Mucosa of descending colon (tissue), 3 donors: ENCODE measurements at places on chromosomes 12 and 14.

DNA sequence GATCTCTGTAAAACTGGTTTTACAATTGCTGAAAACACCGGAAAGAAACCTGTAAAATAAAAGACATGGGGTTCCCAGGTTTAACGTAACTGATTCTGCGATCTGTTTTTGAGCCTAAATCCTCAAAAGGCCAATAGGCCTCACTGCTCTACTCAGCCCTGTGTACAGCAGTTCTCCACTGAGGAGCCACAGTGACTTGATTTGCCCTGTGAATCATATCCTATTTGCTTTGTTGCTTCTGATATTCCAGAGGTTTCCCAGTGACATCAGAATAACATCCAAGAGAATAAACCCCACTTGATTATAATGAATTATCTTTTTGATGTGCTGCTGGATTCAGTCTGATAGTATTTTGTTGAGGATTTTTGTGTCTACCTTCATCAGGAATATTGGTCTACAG is 27.5 kb downstream of the MDM1 start:
- no peak for DNase-seq

GRCh38 chr14:46250113-46250703 is 401.4 kb downstream of the RPL10L start:
- no peak for DNase-seq

GRCh38 chr14:100362311-100362927 is 39.3 kb downstream of the SLC25A47 start:
- no peak for DNase-seq

DNA sequence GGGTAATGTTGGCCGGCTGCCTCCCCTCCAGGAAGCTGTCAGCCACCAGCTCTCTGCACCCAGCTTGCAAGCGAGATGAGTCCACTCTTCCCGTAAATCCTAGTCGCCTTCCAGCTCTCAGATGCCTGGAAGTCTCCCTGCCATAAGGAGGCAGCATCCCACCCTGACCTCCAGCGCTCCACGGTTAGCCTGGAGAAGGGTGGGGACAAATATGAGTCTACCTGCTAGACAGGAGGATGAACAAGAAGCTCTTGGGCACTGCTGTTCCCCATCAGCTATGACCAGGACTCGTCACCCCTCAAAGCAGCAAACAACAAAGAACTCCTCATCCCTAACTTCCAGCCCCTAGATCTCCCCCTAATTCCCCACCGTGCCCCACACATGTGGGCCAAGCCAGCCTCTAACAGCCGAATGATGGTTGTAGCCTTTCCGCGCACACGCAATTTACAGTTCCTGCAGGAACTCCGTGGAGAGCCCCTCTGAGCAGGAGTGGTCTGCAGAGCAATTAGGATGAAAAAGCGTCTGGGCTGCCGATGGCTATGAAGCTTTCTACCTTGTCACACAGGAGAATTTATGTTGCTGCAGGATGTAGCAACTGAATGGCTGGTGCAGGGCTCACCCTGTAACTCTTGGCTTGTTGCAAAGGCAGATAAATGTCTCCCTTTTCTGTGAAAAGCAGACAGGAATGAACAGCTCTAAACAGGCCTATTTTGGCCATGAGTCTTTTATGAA is 181.4 kb downstream of the GLT1D1 start:
- no peak for DNase-seq

- no peak for DNase-seq
Observed at GRCh38 chr14:24938593-24938992, 111.4 kb downstream of the STXBP6 start.

DNA sequence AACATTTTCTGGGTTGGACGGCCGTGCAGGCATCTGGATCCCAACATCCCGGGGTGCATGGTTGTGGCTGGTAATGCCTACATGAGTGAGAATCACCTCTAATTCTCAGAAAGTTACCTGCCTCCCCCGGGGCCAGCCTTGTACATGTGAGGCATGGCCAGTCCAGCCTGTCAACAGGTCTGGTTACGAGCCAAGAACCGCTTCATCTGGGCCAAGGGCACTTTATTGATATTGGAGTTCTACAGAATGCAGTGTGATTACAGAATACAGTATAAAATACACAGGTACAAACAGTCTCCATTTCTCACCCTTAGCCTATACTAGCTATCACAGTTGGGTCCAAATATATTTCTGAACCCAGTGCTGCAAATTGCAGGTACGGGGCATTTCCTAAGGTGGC is 84.9 kb upstream of the EVL start:
- no peak for DNase-seq

GRCh38 chr12:56884421-56884820 is 49.8 kb downstream of the SDR9C7 start:
- no peak for DNase-seq

DNA sequence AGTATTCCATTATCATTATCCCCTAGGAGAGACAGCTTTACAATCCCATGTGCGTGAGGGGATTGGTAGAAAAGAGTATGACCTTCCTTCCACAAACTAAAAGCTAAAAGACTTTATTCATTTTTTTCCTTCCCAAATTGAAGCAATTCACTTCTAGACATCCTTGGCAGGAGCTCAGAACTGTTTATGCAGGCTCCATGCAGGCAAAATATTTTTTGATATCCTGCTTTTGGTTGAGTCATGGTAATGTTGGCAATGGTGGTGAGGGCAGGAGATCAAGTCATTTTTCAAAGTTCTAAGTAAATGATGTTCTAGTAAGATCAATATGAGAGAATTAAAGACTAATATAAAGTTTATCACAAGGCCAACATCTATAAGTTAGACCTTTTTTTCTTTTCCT is 1.3 kb upstream of the PLEKHG7 start:
- no peak for DNase-seq

- DNase-seq, result peak; percentile 31
Observed at GRCh38 chr12:54159140-54159539, 29.6 kb downstream of the SMUG1 start.

- no peak for DNase-seq
Observed at GRCh38 chr12:38921025-38921677, 15.8 kb upstream of the CPNE8 start.

DNA sequence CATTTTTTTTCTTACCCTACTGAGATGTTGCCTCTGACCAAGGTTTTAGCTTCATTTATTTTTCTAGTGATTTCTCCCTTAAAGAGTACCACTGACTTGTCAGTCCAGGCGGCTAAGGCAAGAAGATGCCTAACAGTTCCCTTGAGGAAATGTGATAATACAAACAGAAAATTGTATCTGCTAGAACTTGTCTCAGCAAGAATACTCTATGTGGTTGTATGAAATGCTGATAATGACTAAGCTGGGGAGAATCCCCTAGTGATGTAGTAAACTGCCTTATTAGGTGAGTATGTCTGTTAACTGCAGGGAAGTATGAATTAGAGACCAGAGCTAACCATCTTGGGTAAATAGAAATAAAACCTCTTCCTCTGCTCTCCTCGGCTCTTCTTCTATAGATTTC is 6.7 kb downstream of the C12orf54 start:
- DNase-seq, result no peak

DNA sequence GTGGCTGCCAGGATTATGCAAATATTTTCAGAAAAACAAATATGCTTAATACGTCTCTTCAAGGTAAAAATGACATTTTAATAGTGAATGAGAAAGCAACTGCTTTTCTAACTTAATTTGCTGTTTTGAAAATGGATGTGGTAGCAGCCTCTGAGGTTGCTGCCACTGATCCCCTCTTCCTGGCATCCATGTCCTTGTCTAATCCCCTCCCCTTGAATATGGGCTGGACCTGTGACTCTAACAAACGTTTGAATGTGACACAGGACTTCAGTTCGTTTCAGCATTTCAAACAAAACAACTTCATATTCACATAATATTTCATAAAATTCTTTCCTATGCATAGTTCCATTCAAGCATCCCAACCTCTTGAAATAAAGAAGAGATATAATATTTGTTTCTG is 64.2 kb upstream of the SLC38A2 start:
- no peak for DNase-seq

GRCh38 chr12:122643207-122643805 is 59.9 kb downstream of the HCAR2 start:
- DNase-seq, result no peak

- DNase-seq, result no peak
Observed at GRCh38 chr14:23102801-23103200, 2.0 kb downstream of the CIROP start.

- no peak for DNase-seq
Observed at GRCh38 chr12:13288937-13289652, 92.6 kb downstream of the EMP1 start.

GRCh38 chr12:99954724-99955123 is 30.0 kb downstream of the ANKS1B start:
- no peak for DNase-seq

DNA sequence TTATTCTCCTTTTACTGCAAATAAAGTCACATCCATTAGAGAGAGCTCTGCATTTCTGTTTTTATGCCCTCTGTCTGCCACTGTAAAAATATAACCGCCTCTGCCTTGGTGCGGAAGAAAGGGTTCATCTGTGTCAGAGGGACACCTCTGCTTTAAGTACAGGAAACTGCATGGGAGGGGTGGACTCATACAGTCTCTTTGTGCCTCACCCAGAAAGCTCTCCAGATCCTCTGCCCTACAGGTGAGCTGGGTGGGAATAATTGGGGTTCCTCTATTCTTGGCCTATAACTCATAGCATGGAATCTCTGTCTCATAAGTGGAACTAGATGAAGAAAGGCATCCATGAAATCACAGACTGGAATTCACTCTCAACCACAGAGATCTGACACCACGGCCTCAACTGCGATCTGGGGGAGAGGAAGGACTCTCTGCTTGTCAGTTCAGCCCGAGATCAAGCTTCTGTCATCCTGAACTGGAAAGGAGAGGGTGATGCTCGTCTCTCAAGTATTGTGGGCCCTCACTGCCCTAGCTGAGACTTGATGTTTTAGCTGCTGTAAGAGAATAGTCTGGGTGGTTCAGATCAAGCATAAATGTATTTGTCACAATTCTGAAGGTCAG is 702.3 kb downstream of the TMEM121 start:
- peak; percentile 6 for DNase-seq

- no peak for DNase-seq
Observed at GRCh38 chr12:89999699-90000505, 291.3 kb upstream of the ATP2B1 start.

DNA sequence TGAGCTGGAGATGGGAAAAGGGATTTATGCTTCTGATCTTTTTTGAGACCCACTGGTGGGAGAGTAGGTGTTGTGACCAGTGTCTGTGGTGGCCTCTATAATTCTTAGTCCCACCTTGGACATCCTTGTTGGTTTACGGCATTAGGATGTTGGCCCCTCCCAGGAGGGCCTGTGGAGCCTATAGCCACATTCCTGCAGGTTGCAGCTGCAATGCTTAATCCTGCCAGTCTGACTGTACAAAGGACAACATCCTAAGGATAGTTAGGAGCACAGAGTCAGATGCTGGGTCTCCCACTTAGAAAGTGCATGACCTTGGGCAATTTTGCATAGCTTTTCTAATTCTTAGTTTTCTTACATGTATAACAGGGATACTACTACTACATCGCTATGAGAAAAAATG is 150.9 kb upstream of the SLC38A2 start:
- no peak for DNase-seq

DNA sequence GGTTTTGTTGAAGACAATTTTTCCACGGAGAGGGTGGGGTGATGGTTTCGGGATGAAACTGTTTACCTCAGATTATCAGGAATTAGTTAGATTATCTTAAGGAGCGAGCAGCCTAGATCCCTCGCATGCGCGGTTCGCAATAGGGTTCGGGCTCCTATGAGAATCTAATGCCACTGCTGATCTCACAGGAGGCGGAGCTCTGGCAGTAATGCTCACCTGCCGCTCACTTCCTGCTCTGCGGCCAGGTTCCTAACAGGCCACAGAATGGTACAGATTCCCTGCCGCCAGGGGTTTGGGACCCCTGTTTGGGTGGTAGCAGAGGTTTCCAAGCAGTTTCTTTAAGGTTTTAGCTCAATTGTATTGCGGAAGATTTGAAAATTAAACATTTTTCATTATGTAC is 439.8 kb upstream of the OR4E1 start:
- no peak for DNase-seq

DNA sequence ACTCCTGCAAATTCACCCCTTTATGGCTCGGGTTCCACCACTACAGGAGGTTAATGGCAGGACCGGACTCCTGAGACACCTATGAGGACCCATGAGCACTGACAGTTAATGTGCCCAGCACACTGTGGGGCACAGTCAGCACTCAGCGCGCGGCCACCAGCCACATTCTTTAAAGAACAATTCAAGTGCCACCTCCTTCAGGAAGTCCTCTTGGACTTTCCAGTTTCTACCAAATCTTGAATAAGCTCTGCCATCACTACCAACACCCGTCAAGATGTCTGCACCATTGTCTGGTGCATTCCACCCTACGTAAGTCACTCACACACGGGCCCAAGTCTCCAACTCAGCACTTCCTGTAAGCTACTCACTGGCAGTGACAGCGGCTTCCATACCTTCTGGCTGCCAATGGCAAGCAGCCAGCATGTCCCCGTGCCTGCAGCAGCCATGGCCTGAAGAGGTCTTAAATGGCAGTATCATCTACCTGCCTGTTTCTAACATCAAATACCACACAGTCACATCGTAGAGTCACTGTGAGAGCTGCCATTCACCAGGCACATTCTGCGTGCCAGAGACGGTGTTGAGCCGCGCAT is 48.5 kb downstream of the CDC42BPB start:
- no peak for DNase-seq

GRCh38 chr14:82313889-82314288 is 780.2 kb upstream of the SEL1L start:
- no peak for DNase-seq

- no peak for DNase-seq
Observed at GRCh38 chr14:35999294-35999693, 173.2 kb downstream of the BRMS1L start.

GRCh38 chr14:61226015-61226654 is 55.0 kb downstream of the TMEM30B start:
- DNase-seq, result no peak

DNA sequence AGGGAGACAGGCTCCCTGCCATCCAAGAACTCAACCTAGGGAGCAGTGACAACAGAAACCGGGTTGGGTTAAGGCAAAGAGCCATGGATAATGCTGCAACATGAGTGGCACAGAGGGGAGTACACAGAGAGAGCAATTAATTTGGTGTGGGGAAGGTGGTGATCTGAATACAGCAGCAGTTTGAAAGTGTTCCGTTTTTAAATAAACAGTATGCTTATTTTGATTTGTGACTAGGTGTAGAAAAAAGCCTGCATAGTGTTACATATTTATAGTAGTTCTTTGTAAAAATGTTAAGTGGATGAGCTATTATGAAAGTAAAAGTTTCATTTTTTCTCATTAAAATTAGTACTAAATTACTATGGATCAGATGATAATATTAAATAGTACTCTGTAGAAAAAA is 8.7 kb downstream of the AKAP5 start:
- DNase-seq, result no peak

DNA sequence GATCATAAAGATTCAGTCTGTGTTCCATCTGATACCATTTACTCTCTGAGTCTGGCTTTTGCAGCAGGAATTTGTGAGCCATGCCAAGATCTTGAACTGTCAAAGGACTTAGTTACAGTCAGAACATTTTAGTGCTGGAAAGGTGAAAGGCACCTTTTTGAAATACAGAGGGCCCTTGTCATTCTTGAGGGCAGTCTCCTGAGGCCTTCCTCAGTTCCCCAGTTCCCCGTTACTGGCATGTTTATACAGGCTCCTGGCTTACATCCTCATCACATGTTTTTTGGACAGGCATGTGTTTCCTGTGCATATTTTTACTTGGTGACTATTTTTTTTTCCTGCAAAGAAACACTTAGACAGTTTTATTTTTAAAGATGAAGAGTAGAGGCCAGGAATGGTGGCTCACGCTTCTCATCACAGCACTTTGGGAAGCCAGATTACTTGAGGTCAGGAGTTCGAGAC is 21.0 kb downstream of the CFAP54 start:
- no peak for DNase-seq

GRCh38 chr14:57714487-57714931 is 151.4 kb downstream of the SLC35F4 start:
- DNase-seq, result no peak

GRCh38 chr14:104137297-104138097 is 890 bp upstream of the KIF26A start:
- peak; percentile 76 for DNase-seq
